B cell (primary cell): ENCODE measurements at places on chromosomes 11 and 22.

GRCh38 chr11:73141309-73142127 lies 600 bp downstream of the FCHSD2 start:
- peak; percentile 87 for DNase-seq

GRCh38 chr11:44770401-44770800 lies 43.6 kb downstream of the TSPAN18 start:
- DNase-seq, result no peak

GRCh38 chr11:116446048-116446941 lies 326.5 kb downstream of the BUD13 start:
- DNase-seq, result no peak

GRCh38 chr22:45600790-45601730 lies 70.6 kb upstream of the ATXN10 start:
- no peak for DNase-seq

GRCh38 chr11:18633256-18634139 lies 644 bp downstream of the SPTY2D1 start:
- DNase-seq, result peak; percentile 29

- no peak for DNase-seq
Observed at GRCh38 chr22:46455446-46455845, 82.0 kb downstream of the CELSR1 start.

GRCh38 chr22:38124236-38124974 lies 13.9 kb upstream of the BAIAP2L2 start:
- no peak for DNase-seq

- DNase-seq, result no peak
Observed at GRCh38 chr11:14422052-14422813, 63.2 kb upstream of the RRAS2 start.

DNA sequence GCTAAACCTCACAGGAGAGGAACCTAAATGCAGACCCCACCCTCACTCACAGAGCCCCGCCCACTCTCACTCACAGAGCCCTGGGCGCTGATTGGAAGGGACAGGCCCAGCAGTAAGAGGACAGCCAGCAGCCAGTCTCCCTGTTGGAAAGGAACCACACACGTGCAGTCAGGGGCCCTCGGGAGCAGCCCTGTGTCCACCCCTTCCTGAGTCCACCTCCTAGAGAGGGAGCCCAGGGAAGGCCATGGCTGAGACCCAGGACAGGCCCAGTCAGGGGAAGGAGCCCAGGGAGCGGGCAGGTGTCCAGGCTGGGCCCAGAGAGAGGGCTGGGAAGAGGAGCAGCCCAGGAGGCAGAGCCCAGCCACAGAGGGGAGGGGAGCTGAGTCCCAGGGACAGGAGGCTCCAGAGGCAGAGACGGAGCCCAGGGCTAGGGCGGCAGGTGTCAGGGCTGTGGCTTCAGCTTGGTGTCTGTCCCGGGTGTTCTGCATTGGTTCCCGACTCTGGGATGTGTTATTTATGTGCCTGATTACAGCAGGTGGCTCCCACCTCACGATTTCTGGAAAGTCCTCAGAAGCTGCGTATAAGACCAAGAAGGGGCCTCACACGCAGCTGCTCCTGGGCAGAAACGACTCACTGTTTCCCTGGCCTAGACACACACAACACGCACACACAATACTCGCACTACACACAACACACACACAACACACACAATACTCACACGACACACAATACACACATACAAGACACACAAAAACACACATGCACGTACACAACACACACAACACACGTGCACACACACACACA lies 9.0 kb upstream of the APOBEC3H start:
- no peak for DNase-seq

DNA sequence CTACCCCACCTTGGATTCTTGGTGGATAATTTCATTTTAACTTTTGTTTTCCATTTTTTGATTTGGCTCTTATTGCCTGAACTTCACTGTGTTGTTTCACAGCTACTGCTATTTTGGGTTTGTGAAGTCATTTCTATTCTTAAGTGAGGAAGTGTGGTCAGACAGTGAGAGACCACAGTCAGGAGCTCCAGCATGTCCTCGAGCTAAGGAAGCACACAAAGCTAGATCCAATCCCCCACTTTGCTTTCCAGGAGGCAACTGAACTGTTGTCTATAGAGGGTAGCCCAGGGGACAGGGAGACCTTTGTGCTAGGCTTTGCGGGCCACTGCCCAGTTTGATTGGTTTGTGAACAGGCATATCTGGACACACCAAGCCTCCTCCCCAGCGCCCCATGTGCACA lies 251.8 kb upstream of the KIRREL3 start:
- no peak for DNase-seq

DNA sequence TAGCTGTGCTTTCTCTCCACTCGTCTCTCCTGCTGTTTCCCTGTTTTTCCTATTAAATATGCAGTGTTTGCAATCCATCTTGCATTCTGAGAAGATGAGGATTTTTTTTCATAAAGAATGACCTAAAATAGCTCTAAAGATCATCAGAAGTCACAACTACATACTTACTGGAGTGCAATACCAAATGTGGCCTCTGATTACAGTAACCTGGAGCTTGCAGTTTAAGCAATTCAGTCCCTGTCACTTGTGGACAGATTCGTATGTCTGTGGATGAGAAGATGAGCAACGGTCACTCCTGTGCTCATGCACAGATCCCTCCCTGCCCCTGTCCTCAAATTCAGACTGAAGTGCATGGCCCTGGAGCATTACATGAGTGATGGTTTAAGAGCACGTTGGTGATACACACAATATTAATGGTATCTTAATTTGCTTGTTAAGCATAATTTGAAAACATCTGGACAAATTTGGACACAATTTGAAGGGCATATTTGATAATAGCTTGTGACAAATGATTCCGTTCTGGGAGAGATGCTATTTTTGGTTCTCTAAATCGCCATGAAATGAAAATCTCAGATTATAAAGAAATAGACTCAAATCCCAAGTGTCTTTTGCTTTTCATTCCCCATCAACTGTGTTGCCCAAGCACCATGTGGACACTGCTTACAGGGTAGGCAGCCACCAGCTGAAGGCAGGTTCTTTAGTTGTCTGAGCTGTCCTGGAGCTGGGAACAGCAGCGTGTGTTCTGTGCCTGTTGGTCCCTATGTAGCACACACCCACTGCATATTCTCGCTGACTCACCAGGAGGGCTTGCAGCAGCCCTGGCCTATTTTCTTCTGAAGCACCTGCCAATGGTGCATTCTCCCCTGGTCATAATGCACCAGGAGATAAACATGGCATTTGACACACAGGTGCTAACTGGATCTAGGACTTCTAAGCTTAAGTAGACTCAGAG lies 32.6 kb upstream of the PRAME start:
- DNase-seq, result no peak

DNA sequence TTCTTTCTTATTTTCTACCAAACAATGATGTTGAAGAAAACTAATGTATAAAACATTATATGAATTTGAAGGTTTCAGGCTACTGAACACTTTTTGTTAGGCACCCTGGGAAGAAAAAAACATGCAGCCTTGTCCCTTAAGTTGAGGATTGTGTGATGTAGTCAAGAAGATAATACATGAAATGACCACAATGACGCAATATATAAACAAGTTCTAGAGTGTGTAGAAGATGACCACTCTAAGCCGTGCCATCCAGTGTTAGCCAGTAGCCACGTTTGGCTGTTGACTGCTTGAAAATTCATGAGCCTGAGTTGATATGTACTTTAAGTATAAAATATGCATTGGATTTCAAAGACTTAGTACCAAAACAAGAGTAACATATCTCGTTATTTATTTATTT lies 16.2 kb downstream of the SWAP70 start:
- DNase-seq, result no peak

DNA sequence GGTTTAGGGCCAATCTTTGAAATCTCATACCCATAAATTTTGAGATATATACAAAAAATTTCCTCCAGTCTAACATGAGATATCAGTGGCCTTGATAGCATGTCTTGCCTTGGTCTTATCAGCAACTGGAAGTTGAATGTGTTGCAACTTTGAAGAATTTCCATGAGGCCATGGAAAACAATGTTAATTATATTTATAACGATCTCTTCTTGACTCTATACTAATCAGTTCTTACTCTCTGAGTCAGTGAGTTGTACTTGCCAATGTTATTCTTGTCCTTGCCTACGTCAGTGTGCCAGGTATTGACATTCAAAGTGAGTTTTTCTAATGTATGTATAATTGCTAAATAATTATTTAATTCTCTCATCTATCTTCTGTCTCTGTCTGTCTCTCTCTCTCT lies 535.1 kb downstream of the KCNA4 start:
- DNase-seq, result no peak

DNA sequence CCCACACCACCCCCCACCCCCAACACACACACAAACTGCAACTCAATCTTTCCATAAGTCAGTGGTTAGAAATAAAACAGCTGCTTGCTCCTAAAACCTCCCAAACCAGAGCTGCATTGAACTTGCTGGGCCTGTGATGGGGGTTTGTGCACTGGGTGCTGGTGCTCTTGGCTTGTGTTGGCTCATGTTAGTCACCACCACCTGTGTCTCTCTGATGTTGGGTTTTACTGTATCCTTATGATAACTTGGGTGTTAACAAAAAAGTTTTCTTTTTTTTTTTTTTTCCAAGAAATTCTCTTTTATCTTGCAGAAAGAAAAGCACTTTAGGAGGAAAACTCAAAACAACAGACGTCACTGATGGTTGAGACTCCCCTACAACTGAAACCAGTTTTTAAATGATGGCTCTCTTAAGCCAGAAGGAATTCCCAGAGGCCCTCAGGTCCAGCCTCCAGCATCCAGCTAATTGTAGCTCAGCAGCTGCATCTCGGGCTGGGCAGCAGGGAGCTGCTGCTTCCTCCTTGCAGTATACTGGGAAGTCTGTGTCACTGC lies 79.9 kb upstream of the DRD2 start:
- no peak for DNase-seq

- no peak for DNase-seq
Observed at GRCh38 chr22:32823024-32823730, 21.7 kb downstream of the TIMP3 start.

GRCh38 chr11:70568814-70569617 lies 170.7 kb downstream of the CTTN start:
- DNase-seq, result no peak

DNA sequence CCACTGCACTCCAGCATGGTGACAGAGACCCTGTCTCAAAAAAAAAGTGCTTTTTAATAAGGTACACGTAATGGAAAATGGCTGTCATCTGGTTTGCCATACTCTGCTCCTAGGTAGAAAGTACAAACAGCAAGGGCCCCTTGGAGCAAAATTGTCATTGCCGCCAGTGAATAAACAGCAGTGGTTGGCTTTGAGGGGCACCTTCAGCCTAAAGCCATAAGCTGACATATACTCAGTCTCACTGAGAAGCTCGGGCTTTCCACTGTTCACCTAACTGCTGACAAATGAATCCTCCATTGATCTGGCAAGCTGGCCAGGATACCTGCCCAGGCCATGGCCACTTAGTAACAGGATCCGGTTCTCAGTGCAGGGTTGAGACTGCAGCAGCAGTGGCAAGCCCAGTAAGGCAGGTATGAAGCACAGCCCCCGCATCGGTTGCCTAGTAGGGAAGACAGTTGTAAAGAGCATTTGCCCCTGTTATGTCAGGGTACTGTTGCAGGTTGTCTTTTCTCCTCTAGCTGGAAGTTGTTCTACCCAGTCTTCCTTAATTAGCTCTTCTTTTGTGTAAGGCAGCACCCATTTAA lies 38.8 kb downstream of the MARK2 start:
- DNase-seq, result no peak

- no peak for DNase-seq
Observed at GRCh38 chr11:2198621-2199365, 27.2 kb upstream of the TH start.
